CD4-positive, alpha-beta memory T cell (primary cell): ENCODE measurements at places on chromosomes 13 and 19. TPM values are rescaled to one million over a fixed set of nuclear protein-coding genes. Genes with fewer than 3 reads are reported as not detected.

The ERVV-1 gene
- polyA plus RNA-seq: not detected

The KCNN1 gene
- polyA plus RNA-seq: not detected

The RAP2A gene
- 1.7 TPM for polyA plus RNA-seq

The SLC7A9 gene
- polyA plus RNA-seq: not detected

The STK11 gene
- polyA plus RNA-seq: 43.5 TPM

The RETN gene
- 0.94 TPM for polyA plus RNA-seq

The EBI3 gene
- not detected for polyA plus RNA-seq

The LCP1 gene
- polyA plus RNA-seq: 1,169 TPM

The WASF3 gene
- polyA plus RNA-seq: not detected

The OXGR1 gene
- polyA plus RNA-seq: not detected

The ZSCAN1 gene
- polyA plus RNA-seq: not detected

- H3K36me3 ChIP-seq: no peaks in the 10 kb centered on the region
- no peaks in the 10 kb centered on the region for H3K4me1 ChIP-seq
- no peak overlapping the region for H3K27ac ChIP-seq
- peaks cover 5% of the 10 kb centered on the region for H3K27me3 ChIP-seq
- no peak for DNase-seq
- H3K4me3 ChIP-seq: no peak overlapping the region
Measured at GRCh38 chr19:30671367-30671619, 299.1 kb downstream of the ZNF536 start.

GRCh38 chr19:13172346-13173138 is 22.3 kb downstream of the IER2 start:
- no peaks in the 10 kb centered on the region for H3K36me3 ChIP-seq
- peak; percentile 69 for DNase-seq
- peaks cover 65% of the 10 kb centered on the region for H3K4me1 ChIP-seq
- peak overlapping the region; percentile 46 for H3K4me3 ChIP-seq
- H3K27me3 ChIP-seq: no peaks in the 10 kb centered on the region

GRCh38 chr19:12648088-12648487 is 18.5 kb downstream of the MAN2B1 start:
- H3K4me1 ChIP-seq: no peaks in the 10 kb centered on the region
- H3K27me3 ChIP-seq: no peaks in the 10 kb centered on the region
- no peak overlapping the region for H3K4me3 ChIP-seq
- no peak overlapping the region for H3K27ac ChIP-seq
- H3K36me3 ChIP-seq: no peaks in the 10 kb centered on the region

DNA sequence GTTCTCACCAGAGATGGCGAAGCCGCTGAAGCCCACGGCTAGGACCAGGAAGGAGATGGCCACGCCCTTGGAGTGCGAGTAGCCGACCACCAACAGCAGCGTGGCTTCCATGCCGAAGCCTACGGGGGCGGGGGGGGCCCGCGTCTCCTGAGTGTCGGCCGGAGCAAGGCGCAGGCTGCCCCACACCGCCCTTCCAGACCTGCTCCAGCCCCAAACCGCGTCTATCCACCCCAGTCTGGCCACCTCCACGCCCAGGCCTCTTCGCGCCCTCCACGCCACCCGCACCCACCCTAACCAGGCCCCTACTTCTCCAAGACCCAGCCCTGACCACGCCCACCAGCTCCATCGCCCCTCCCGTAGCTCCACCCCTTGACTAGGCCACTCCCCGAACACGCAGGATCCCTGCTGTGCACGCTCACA is 6.2 kb downstream of the GFY start:
- peaks cover 57% of the 10 kb centered on the region for H3K27me3 ChIP-seq
- no peaks in the 10 kb centered on the region for H3K36me3 ChIP-seq
- H3K4me3 ChIP-seq: no peak overlapping the region
- peaks cover 38% of the 10 kb centered on the region for H3K4me1 ChIP-seq
- DNase-seq: no peak
- no peak overlapping the region for H3K27ac ChIP-seq

DNA sequence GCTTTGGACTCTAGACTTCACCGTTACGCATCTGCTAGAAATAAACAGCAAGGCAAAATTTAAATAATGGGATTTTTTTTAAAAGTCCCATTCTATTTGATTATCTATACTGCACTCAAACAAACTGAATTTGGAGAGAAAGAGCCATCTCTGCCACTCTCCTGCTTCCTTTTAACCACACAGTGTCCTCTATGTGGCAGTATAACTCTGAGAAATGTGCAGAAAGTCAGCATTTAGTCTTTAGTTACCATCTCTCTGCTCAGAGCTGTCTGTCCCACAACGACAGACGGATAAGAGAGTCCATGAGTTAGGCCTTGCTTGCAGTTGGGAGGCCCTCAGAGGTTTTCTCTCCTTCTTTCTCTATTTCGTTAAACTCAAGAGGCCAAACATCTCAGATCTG is 21.2 kb downstream of the CCNA1 start:
- no peak for DNase-seq
- H3K4me3 ChIP-seq: no peak overlapping the region
- H3K27me3 ChIP-seq: no peaks in the 10 kb centered on the region
- H3K36me3 ChIP-seq: no peaks in the 10 kb centered on the region

GRCh38 chr13:25117312-25117711 is 21.4 kb downstream of the PABPC3 start:
- no peak overlapping the region for H3K27ac ChIP-seq
- no peak overlapping the region for H3K4me3 ChIP-seq
- H3K36me3 ChIP-seq: no peaks in the 10 kb centered on the region
- DNase-seq: no peak
- H3K27me3 ChIP-seq: peaks cover 5% of the 10 kb centered on the region

DNA sequence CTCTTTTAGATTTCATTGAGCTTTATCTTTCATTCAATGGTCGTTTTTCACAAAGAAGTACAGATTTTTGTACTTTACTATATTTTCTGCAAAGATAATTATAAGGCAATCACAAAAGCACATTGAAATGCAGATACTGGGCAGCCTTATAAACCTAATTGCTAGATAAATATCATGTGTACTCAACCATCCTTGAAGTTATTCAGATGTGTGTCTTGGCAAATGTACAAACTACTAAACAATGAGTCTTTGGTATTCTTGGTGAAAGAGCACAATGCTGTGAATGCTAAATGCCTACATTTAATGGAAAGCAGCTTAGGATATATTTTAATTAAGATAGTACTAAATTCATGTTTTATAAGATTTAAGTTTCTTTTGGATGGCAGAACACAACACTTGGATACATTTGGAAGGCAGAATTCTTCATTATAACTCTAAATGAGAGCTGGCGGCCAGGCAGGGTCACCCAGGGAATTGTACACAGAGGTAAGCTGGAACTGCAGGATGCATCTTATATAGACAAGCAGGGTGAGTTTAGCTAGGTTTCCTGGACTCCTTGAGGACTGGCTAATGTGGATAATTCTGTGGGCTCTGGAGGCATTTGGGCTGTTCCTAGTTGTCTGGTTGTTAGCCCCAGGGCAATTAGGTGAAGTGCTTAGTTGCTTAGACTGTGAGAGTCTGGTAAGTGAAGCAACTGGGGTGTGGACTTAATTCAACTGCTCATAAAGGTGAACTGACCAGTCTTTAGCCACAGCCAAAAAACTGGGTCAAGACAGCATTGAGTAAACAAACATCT is 286.6 kb downstream of the PCDH20 start:
- H3K27ac ChIP-seq: no peak overlapping the region
- no peak overlapping the region for H3K4me3 ChIP-seq
- H3K27me3 ChIP-seq: no peaks in the 10 kb centered on the region
- no peak for DNase-seq
- H3K36me3 ChIP-seq: no peaks in the 10 kb centered on the region

DNA sequence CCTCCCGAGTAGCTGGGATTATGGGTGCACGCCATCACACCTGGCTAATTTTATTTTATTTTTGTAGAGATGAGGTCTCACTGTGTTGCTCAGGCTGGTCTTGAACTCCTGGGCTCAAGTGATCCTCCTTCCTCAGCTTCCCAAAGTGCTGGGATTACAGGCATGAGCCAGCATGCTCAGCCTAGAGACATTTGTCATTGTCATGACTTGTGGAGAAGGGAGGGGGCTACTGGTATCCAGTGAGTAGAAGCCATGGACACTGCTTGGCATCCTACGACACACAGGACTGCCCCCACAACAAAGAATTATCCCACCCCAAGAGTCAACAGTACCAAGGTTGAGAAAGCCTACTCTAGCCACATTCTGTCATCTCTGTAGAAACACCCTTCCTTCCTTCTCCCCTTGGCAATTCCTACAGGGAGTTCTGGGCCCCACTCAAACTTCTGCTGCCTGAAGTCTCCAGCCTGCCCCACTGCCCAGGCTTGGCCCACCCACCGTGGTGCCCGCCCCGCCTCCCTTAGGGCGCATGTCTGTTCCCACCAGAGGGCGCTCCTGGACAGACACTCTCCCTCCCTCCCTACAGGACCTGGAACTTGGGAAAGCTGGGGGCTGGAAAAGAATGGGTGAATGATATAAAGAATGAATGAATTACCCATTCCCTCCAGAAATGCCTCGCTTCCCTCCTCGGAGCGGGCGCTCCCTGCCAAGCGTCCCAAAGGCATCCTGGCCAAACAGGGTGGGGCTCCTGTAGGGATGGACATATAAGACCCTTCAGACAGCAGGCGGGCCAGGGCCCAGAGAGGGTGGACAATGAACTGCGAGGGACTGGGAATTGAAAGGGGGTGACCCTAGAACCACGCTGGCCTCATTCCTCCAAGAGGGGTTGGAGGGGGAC is 5.5 kb upstream of the EMP3 start:
- peak overlapping the region; percentile 100 for H3K27ac ChIP-seq
- no peaks in the 10 kb centered on the region for H3K27me3 ChIP-seq
- peak; percentile 73 for DNase-seq
- H3K4me1 ChIP-seq: peaks cover 46% of the 10 kb centered on the region
- no peaks in the 10 kb centered on the region for H3K36me3 ChIP-seq
- no peak overlapping the region for H3K4me3 ChIP-seq

DNA sequence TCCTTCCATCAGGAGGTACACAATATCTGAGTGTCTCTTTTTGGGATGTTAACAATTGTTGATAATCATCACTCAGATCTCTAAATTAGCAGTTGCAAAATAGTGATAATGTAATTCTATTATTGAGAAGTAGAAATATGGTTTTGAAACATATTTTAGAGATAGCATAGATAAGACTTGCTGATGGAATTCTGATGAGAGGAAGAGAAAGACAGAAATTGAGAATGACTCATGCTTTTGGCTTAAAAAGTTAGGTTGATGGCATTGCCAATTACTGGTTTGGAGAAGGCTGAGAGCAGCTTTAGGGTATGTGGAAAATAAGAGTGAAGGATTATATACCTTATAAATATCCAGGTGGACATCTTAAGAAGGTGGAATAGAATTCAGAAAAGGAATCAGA is 106.4 kb upstream of the EDNRB start:
- no peaks in the 10 kb centered on the region for H3K36me3 ChIP-seq
- H3K27ac ChIP-seq: no peak overlapping the region
- H3K4me3 ChIP-seq: no peak overlapping the region
- H3K27me3 ChIP-seq: no peaks in the 10 kb centered on the region
- H3K4me1 ChIP-seq: peaks cover 12% of the 10 kb centered on the region

GRCh38 chr13:100039740-100040139 is 49.2 kb upstream of the PCCA start:
- DNase-seq: no peak
- no peaks in the 10 kb centered on the region for H3K36me3 ChIP-seq
- H3K27me3 ChIP-seq: no peaks in the 10 kb centered on the region
- no peak overlapping the region for H3K27ac ChIP-seq
- H3K4me1 ChIP-seq: no peaks in the 10 kb centered on the region
- H3K4me3 ChIP-seq: no peak overlapping the region

- no peak for DNase-seq
- H3K4me1 ChIP-seq: peaks cover 5% of the 10 kb centered on the region
Measured at GRCh38 chr13:49298903-49299605, 51.3 kb downstream of the CDADC1 start.

DNA sequence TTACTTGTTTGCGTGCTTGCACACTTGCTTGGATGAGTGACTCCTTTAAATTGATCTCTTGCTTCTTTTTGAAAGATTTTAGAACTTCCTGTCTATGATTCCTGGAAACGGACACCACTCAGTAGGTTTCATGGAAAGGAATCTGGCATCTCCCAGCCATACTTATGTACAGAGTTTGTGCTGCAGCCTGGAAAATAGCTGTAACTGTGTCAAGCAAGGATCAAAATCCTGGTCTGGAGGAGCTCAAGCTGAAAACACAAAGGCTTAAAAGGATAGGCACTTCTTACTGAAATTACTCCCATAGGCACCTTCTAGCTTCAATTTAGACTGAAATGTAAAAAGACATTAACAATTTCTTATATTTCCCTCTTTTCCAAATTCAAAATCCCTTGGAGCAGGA is 1.4 kb upstream of the FREM2 start:
- H3K4me3 ChIP-seq: no peak overlapping the region
- H3K4me1 ChIP-seq: no peaks in the 10 kb centered on the region
